ENCODE measurements at places on chromosomes 13 and 19.

DNA sequence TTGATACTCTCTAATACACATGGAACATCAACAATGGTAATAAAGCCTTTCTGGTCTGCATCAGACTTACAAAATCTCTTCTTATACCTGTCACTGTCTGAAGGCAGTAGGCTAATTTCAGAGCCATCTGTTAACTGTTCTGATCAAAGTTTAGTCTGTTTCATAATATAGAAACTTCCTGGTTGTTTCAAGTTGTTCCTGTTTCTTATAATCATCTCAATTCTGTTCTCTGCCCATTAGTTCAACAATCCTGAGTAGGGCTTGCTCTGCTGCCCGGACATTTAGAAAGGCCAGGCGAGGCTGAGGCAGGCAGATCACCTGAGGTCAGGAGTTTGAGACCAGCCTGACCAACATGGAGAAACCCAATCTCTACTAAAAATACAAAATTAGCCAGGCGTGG is 5.4 kb upstream of the ZSCAN5A start:
- no peak for DNase-seq

GRCh38 chr19:29098863-29099481 is 114.0 kb downstream of the UQCRFS1 start:
- DNase-seq: peak; percentile 77

DNA sequence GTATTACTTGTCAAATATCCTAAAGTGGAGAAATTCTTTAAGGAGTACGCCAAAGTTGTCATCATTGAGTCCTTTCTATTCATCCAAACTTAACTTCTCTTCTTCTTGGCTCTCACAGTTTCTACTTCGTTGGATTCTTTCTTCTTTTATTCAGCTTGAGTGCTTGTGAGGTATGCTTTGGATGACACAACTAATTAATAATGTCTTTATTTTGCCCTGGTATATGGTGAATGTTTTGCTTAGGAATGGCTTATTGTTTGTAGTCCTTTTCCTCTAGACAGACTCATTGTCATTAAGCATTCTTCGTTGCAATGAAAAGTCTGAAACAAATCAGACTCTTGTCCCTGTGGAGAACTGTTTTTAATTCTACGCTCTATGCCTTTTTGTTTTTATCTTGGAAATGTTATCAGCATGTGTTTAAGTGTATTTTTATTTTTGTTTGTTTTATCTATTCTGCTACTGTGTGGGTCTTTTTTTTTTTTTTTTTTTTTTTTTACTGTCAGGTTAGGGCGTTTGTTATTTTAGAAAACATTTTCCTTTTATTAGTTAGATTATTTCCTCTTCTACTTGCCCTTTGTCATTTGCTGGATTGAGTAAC is 471.5 kb downstream of the GPC6 start:
- DNase-seq: no peak

- no peak for DNase-seq
Observed at GRCh38 chr19:1233115-1233667, 4.6 kb downstream of the CBARP start.

- peak; percentile 73 for DNase-seq
Observed at GRCh38 chr19:47619763-47620162, 10.8 kb downstream of the BICRA start.

DNA sequence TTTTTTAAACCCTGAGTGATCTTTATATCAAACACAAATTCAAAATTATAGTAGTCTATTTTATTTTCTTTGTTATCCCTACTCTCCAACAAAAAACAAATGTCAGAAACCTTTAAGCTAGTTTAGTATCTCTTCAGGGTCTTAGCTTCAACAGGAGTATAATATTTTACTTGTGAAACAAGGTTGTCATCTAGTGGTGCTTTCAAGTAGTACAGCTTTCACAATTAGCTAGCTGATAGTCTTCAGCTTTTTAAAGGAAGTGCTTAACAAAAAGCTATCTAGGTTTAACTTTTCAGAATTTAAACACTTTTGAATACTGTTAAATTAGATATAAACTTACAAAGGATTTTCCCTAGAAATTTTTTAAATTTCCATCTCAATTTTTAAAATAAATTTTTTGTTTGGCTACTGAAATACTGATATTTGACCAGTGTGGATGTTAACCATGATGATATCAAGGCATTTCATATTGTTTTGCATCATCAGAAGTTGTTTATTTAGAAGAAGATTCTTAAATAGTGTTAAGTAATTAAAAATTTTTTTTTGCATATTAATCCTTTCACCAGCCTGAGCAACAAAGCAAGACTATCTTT is 34.2 kb downstream of the TDRD3 start:
- peak; percentile 72 for DNase-seq

DNA sequence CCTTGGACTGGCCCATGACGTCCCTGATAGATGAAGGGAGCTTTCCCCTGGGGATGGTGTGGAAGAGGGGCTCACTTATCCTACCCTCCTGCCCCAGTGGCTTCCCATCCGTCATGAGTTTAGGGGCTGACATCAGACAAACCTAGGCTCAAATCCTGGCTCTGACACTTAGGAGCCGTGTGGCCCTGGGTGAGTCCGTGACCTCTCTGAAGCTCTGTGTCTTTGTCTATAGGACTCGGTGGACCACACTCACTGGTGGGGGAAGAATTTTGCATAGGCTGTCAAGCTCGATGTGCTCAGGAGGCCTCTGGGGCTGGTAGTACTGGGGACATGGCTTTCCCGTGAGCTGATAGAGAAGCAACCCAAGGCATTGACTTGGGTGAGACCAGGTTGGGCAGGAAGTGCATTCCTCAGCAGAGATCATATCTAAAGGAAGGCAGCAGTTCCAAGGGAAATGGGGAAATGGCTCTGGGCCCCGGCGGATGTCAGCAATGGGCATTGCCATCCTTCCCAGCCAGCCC is 17.4 kb upstream of the AP1M2 start:
- DNase-seq: no peak

DNA sequence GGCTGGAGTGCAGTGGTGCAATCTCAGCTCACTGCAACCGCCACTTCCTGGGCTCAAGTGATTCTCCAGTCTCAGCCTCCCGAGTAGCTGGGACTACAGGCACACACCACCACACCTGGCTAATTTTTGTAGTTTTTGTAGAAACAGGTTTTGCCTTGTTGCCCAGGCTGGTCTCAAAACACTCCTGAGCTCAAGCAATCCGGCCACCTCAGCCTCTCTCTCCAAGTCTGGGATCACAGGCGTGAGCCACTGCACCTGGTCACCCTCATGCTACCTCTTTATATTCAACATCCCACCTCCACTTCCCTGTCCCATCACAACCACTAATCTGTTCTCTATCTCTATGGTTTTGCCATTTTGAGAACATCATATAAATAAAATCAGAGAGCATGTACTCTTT is 155.7 kb downstream of the PTPRS start:
- DNase-seq: no peak

DNA sequence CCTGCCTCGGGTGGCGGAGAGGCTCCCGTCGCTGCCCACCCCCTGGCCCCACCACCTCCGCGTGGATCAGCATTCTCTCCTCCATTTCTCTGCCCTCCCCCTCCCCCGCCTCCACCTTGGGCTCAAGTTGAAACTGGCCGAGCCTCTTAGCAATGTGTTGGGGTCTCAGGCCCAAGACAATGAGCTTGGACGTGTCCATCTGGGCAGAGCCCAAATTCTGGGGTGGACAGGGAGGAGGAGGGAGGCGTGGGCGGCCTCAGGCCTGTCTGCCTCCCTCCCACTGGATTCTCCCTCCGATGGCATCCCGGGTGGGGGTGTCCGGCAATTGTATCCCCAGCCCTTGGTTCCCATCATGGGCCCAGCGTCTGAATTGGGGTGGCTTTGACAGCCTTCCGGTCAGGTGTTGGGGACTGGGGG is 1.2 kb downstream of the CELF5 start:
- no peak for DNase-seq

DNA sequence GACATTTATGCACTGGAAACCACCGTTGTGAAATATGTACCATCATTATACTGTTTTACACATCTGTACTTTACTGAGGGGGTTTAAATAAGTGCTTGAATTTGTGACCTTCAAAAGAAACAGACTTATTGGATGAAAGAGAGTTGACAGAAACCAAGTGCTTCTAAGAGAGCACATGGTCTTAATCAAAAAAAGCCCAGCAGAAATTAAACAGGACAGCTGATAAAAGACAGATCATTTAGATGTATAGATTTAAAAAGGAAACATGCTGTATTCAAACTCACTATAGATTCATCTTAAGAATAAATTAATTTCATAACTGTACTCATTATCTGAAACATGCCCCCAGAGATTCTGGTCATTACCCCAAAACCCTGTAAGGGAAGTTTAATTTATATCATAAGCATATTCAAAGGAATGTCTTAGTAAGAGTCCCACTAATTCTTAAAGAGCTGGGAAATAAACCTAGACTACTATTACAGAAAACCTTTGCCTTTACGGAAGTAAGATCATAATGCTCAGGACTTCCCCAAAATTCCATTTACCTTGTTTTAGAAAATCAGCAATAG is 421.8 kb downstream of the DCT start:
- DNase-seq: no peak

DNA sequence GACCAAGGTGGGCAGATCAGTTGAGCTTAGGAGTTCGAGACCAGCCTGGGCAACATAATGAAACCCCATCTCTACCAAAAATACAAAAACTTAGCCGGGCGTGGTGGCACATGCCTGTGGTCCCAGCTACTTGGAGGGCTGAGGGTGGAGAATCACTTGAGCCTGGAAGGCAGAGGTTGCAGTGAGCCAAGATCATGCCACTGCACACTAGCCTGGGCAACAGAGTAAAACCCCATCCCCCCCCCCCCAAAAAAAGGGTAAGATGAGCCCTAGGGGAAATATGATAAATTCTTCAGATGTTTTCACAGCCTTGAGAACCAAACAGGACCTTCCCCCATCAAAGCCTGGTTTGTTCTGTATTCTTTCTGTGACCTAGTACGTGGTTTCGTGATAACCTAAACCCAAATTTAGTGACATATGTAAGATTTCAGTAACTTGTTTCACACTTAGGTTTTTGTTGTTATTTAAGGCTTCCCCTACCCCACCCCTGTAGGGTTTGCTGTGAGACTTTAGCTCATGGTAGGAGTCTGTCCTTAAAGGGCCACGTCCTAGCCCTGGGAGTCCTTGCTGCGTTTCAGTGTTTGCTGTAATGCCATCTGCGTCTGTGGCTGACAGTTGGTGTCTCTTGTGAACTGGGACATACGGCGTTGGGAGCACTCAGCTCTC is 49.6 kb downstream of the MYO9B start:
- DNase-seq: peak; percentile 34

Measured in IMR-90 (cell line).